ENCODE measurements at places on chromosomes 13 and 19.

GRCh38 chr19:4454747-4455718 lies 2.6 kb downstream of the UBXN6 start:
- no peak for DNase-seq

DNA sequence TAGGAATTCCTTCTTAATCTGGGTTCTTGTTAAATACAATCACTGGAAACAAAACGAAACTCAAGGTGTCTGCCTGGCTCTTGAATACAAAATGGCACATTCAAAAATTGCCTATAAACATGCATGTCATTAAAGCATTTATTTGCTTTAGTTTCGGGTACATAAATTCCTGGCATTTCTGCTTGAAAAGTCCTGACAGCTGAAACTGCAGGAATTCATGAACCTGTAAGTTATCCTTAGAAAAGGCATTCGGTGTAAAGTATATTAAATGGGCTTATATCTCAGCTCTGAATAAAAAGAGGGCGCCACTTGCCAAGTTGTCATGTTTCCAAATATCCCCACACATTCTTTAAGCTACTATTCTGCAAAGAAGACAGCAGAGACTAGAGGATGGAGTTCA lies 32.9 kb downstream of the RXFP2 start:
- no peak for DNase-seq

GRCh38 chr19:58170860-58171259 lies 12.0 kb upstream of the ZNF274 start:
- DNase-seq, result no peak

DNA sequence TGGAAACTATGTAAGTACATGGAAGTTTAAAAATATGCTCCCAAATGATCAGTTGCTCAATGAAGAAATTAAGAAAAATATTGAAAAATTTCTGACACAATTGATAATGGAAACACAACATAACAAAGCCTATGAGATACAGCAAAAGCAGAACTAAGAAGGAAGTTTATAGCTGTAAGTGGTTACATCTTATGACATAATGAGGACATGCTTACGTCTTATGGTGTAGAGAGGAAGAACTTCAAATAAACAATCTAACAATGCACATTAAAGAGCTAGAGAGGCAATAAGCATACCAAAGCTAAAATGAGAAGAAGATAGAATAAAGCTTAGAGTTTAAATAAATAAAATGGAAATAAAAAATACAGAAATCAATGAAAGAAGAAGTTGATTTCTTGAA lies 50.0 kb upstream of the CEACAM21 start:
- no peak for DNase-seq

DNA sequence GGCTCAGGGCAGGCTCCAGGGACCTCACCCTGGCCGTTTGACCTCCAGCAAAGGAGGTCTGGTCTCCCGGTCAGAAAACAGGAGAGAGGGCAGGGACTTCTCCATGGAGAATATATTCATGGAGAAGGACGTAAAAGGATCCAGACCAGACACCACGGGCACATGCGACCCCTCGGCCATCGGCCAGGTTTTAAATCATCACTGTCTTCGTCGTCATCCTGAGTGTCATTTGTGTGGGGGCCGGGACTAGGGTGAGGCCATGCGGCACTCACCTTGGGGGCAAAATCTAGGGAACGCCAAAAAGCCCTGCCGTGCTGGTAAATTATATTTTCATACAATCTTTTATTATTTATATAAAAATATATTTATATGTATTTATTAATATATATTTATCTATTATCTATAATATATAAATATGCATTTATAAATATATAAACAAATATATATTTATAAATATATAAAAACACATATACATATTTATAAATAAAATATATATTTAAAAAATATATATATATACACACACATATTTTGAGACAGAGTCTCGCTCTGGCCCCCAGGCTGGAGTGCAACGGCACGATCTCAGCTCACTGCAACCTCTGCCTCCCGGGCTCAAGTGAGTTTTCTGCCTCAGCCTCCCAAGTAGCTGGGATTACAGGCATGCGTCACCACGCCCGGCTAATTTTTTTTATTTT lies 75.4 kb downstream of the GADD45B start:
- no peak for DNase-seq

All from HEK293T (cell line).